ENCODE measurements at places on chromosomes 5 and 9.

GRCh38 chr5:142821733-142822487 is 51.7 kb downstream of the ARHGAP26 start:
- DNase-seq = no peak

- no peak for DNase-seq
These were observed 431 bp downstream of the FASTKD3 start for GRCh38 chr5:7868427-7868772.

- no peak for DNase-seq
These were observed 577.2 kb upstream of the ZNF608 start for GRCh38 chr5:125323613-125324012.

GRCh38 chr5:136776022-136776927 is 410.9 kb upstream of the TRPC7 start:
- no peak for DNase-seq

- DNase-seq = no peak
These were observed 574.1 kb downstream of the NR2F1-AS1 start for GRCh38 chr5:93006915-93007314.

Measured in stimulated activated CD8-positive, alpha-beta memory T cell treated with anti-CD3 and anti-CD28 coated beads, Interleukin-4, amount 100 ng/mL, for 1 hour (primary cell).